ENCODE measurements at places on chromosomes 11 and 22.

DNA sequence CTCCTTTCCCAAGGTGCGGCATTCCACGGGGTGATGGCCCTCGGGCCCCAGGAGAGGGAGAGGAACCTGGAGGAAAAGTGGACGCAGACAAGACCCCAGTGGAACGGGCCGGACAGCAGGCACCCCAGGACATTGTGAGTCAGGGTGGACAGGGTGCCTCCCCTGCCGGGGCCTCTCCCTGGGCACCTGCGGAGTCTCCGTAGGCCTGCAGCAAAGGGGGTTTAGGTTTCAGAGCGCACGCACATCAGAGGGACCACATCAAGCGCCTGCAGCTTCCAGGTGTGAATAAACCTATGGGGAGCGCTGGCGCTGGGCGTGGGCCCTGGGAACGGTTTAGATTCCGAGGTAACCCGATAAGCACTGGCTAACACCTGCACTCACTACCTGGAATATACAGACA, 22.7 kb upstream of the FGF19 start:
- DNase-seq: no peak

DNA sequence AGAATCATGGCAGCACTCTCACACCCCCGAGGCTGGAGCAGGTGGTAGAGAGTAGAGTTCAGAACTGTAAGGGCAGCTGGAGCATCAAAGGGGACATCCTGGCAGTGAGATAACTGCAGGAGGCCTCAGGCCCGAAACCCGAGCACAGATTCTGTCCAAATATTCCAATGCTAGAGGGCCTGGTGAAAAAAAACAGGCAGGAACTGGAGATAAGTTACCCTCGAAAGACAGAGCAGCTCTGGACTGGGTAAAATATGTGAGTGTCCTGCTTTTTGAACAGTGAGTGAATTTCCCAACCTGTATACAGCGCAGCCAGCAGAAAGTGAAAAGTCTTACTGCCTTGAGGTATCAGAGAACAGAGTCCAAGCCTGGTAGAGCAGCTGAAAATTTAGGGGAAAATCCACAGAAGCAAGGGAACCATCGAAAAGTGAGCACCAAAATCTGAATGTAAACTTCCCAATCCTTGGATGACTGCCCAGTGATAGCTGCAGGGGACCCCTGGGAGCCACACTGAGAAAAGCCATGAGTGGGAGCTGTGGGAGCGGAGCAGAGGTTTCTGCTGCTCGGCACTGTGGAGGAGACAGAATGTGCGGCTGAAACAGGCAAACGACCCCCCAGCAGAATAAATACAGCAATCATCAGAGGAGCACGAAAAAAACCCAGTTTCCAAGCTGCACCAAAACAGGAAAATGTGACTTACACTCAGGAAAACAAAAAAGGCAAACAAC, 50.6 kb downstream of the WNT11 start:
- no peak for DNase-seq

- no peak for DNase-seq
Observed at GRCh38 chr11:33616552-33616951, 84.1 kb downstream of the C11orf91 start.

GRCh38 chr22:50542416-50542927, 3.2 kb upstream of the KLHDC7B start:
- no peak for DNase-seq

GRCh38 chr22:27246558-27246957, 555.0 kb downstream of the MN1 start:
- no peak for DNase-seq

DNA sequence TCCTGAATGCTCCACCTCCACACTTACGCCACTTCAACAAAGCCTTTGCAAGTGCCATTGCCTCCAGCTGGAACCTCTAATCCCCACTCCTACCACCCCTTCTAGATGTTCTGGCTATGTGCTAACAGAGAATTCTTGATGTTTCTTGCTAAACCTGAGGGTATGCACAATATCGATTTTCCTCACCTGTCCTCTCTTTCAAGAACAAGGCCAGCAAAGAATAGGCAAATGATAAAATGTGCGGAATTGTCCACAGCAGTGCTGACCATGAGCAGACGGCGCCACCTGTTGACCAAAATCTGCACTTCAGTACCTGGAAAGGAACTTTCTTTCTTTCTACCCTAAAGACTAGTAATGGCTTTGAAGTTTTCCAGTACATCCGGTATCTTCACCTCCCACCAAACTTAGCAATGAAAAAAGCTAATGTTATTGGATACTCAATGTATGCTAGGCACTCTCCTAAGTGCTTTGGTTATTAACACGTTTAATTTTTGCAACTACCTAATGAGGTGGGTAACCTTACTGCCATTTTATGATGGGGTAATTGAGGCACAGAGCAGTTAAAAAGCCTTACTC, 3.4 kb downstream of the TIMM10 start:
- no peak for DNase-seq

DNA sequence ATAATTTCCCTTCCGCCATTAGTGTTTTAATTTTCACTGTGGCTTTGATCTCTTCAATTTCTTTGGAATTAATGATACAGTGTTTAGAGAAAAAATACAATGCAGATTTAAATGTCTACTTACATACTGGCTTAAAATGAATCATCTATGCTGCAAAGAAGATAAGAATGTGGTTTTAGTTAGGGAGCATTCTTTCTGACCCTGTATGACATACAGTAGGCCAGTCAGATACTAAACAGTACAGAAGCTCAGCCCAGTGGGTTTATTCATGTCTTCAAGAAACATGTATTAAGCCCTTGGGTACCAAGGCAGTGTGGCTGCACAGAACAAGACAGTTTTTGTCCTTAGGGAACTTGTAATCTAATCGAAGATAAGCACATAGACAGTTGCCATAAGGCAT, 268.8 kb downstream of the DDX10 start:
- no peak for DNase-seq

DNA sequence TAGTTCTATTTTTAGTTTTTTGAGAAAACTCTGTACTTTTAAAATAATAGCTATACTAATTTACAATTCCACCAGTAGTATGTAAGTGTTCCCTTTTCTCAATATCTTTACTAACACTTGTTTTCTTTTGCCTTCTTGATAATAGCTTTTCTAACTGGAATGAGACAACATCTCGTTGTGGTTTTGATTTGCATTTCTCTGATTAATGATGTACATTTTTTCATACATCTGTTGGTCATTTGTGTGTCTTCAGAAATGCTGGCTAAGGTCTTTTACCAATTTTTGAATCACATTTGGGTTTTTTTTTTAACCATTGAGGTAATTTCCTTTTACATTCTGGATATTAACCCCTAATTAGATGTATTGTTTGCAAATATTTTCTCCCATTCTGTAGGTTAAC, 258.9 kb downstream of the DYNC2H1 start:
- DNase-seq: no peak

DNA sequence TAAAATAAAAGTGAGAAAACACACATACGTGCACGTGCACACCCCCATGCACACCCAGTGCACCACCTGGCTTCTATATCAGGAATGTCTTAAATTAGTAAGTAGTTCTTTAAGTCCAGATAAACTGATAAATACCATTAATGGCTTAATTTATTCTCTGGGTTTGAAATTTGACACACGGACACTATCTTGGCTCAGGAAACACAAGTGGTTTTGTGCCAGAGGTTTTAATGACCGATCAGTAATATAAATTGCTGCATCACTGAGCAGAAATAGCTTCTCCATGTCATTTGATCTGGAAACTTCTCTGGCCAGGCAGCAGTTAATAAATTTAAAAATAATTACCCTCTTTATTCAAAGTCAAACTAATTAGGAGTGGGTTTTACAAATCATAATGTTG, 101.5 kb upstream of the NNMT start:
- DNase-seq: no peak

DNA sequence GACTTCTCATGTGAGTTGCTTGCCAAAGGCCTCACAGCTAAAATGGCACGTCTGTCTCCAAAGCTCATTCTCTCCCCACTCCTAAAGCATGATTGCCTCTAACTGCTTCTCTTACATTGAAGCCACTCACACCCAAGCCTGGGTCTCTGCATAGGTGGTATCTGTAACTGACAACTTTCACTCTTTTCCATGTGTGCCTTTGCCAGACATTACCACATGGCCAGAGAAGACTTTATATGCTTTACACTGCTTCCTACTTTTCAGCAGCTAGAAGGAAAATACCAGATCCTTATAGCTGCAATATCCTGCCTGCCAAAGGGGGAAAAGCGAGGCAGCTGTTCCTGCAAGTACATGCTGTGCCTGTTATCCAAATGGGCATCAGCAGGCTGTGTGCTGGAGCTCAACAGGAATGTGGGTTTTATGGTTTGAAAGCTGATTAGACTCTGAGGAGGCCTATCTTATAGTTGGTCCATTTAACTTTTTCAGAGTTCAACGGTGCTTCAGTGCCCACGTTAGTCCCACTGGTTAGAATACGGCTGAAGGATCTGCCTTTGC, 547.1 kb downstream of the RAB38 start:
- DNase-seq: no peak

DNA sequence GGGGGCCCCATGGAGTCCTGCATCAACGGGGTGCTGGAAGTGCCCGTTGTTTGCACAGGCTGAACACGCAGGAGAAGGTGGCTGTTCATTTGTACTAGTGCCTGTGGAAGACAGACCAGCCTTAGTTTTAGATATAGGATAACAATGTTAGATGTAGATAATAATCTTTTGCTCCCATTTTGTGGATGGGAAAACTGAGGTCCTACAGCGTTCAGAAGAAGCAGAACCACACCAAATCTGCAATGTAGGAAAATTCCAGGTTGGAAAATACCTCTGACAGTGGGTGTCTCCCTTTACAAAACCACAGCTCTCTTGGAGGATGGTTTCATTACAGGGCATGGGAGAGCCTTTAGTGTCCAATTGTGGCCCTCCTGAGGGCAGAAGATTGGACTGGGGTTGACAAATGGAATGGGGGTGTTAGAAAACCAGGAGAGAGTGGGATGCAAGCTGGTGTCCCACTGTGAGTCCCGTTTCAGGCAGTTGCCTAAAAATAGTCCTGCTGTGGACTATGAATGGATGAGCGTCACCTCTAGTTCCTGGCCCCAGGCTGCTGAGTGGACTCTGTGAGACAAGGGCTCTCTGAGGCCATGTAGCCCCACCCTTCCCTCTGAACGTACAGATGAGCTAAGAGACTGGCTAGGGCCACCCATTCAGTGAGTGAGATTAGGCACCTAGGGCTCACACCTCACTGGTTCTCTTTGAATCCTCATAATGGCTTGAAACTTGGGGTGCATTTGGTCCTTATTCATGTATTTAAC, 508.8 kb downstream of the MN1 start:
- no peak for DNase-seq

DNA sequence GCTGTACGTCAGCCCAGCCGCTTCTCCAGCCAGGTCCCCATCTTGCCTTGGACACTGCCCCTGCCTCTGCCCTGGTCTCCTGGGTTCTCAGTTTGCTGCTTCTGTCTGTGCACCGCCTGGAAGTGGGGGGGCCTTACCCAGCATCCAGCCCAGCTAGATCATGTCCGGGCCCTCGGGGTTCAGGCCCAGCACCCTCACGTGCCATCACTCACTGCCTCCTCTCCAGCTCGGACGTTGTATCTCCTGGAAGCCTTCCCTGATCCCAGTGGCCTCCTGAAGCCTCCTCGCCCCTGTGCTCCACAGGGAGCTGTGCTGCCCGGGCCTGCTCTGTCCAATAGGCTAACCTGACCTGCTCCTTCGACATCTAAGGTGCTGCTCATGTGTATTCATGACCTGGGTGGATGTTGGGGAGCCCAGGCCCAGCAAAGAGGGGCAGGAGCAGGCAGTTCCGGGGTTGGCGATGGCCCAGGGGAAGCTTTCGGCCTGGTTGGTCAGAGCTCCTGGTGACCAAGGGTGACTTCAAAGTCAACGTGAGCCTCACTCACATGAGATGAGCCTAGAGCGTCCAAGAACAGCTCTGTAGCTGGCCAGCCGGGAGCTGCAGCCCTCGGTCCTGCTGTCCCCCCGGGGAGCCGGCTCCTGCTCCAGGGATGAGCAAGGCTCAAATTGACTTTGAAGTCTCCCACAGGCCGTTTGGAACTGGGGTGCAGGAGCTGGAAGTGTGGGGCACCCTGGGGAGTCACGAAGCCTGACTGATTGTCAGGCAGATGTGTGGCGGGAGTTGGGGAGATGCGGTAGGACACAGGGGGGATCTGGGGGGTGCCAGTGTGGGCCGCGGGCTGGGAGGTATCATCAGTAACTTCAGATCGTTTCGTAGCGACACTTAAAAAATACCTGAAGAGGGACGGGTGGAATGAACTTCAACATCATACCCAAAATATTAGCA, 5.2 kb upstream of the ASCL2 start:
- no peak for DNase-seq

GRCh38 chr22:50314455-50315288, 7.2 kb upstream of the PLXNB2 start:
- DNase-seq: no peak

DNA sequence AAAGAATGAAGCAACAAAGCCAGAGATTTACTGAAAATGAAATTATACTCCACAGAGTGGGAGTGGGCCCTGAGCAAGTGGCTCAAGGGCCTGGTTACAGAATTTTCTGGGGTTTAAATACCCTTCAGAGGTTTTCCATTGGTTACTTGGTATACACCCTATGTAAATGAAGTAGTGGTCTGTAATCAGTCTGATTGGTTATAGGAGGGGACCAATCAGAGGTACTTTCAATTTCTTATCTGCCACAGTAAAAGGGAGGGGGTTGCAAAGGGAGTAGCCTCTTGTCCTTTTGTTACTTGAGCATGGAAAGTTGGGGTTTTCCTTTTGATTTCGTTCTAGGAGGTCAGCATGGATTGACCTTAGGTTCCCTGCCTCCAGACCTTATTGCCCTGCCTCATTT, 63.5 kb downstream of the ATM start:
- DNase-seq: no peak

- DNase-seq: no peak
Observed at GRCh38 chr22:46547179-46547882, 9.9 kb upstream of the CELSR1 start.

GRCh38 chr11:100674212-100674611, 12.9 kb upstream of the ARHGAP42 start:
- no peak for DNase-seq

GRCh38 chr11:60762851-60763691, 6.4 kb downstream of the MS4A15 start:
- no peak for DNase-seq

DNA sequence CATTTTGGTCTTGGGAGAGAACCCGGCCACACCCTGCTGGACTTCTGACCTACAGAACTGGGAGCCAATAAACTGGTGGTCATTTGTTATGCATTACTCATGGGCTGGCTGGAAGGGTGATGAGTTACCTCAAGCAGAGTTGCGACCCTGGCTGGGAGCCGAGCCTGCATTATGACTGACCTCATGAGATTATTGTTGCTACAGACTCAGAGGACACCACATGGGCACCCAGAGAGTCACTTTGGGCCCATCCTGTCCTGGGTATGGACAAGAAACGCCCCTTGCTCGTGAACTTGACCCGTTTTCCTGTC, 531.7 kb downstream of the TBC1D22A start:
- DNase-seq: no peak

DNA sequence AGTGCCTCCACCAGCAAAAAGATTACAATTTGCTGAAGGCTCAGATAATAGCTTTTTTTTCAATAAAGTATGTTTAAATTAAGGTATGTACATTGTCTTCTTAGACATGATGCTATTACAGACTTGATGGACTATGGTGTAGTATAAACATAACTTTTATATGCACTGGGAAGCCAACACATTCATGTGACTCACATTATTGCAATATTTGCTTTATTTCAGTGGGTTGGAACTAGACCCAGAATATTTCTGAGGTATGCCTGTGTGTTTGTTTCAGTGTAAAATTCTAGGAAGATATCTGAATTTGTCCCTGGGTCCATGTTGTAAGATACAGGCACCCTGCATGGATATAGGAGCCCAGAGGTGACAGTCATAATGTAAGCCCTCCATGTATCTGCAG, 120.0 kb upstream of the BDNF start:
- DNase-seq: no peak

All from NCI-H187 (cell line).